ENCODE measurements at places on chromosomes 1 and 21.

DNA sequence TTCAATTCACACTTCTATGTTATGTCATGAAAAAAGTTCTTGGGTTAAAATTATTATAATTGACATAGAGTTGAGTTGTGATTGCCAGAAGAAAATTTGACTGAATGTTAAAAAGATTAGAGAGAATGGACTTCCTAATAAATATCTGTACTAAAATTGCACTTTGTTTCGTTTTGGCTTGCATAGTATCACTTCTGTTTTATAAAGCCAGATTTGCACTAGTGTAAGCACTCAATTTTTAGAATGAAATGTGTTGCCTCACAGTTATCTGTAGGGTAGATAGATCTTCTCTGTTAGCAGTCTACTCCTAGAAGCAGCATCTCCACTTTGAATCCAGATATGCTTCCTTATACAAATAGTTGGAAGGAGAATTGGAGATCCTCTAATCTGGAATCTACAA is 95.2 kb upstream of the MPC2 start:
- no peak for DNase-seq

- no peak for DNase-seq
Measured at GRCh38 chr21:46375560-46376230, 51.7 kb downstream of the PCNT start.

- DNase-seq: no peak
Measured at GRCh38 chr21:15539376-15539775, 190.4 kb upstream of the USP25 start.

GRCh38 chr1:67274623-67275325 is 32.9 kb upstream of the IL12RB2 start:
- DNase-seq: no peak

DNA sequence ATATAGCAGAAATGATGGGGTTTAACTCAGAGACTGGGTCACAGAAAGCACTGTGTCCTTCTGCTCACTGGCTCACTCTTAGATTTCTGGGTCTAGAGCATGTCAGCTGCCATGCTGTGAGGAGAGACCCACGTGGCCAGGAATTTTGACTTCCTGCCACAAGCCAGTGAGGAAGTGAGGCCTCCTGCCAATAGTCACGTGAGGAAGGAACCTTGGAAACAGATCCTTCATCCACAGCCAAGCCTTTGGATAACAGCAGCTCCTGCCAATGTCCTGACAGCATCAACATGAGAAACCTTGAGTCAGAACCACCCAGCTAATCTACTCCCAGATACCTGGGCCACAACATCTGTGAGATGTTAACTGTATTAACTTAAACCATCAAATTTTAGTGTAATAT is 114.5 kb upstream of the PLPPR5 start:
- no peak for DNase-seq

DNA sequence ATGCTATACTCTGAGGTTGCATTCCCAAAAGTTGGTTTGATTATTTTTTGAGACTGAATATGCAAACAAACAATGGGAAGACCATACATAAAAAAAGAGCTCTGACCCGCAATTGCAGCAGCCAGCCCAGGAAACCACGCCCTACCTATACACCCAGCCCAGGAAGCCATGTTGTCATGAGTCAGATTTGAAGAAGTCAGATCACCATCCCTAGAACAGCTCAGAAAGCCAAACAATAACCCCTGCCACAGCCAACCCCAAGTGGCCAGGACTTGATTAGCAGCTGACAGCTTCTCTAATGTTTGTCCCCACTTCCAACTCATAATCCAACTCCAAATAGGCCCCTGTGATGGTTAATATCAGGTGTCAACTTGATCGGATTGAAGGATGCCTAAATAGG is 621.9 kb downstream of the NPHP4 start:
- no peak for DNase-seq

Data from NCI-H1105 treated with DMSO at 0.1 percent for 48 hours (cell line).